ENCODE measurements at places on chromosomes 12 and 14.

- no peak for DNase-seq
Observed at GRCh38 chr12:104681012-104681690, 224.4 kb downstream of the CHST11 start.

- DNase-seq, result no peak
Observed at GRCh38 chr12:130645751-130646150, 70.3 kb downstream of the RIMBP2 start.

- peak; percentile 73 for DNase-seq
Observed at GRCh38 chr12:59780605-59781135, 184.8 kb downstream of the SLC16A7 start.

DNA sequence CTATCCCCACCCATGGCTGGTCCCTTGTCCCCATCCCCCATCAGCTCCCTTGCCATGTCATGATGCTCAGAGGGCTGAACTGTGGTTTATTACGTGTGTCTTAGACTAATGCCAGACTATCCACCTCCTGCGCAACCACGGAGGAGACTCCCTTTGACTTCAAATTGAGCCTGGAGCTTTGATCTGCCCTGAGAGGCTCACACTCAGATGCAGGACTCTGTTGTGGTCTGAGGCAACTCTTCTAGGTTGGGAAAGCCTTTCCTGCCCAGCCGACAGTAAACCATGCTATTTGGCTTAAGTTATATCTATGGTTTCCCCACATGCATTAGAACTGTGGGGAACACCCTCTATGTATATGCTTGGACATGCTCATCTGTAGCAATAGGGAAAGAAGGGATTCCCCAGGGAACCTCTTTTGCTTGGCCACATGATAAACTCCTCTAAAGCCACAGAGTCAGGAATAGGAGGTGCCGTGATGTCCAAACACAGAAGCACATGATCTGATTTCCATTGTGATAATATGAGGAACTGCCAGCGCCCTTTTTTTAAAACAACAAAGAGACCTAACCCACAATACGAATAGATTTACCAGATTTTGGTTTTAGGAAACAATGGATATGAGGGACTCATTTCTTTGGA is 11.1 kb upstream of the LGALS3 start:
- DNase-seq, result no peak

GRCh38 chr14:101457301-101457935 is 103.9 kb upstream of the DIO3 start:
- DNase-seq, result no peak

DNA sequence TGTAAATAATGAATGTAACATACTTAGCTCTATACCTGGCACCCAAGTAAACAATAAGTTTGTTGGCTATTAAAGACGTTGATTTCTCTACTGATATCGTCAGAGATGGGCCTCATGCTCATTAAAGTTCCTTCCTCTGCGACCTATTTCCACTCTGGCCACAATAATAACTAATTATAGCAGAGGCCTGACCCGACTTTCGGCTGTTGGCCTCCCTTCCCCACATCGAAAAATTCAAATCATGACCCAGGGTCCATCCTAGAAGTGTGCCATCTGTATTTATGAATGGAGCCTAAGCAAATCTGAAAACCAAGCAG is 321 bp upstream of the USP30 start:
- no peak for DNase-seq

GRCh38 chr14:89977668-89978067 is 21.9 kb downstream of the TDP1 start:
- no peak for DNase-seq

DNA sequence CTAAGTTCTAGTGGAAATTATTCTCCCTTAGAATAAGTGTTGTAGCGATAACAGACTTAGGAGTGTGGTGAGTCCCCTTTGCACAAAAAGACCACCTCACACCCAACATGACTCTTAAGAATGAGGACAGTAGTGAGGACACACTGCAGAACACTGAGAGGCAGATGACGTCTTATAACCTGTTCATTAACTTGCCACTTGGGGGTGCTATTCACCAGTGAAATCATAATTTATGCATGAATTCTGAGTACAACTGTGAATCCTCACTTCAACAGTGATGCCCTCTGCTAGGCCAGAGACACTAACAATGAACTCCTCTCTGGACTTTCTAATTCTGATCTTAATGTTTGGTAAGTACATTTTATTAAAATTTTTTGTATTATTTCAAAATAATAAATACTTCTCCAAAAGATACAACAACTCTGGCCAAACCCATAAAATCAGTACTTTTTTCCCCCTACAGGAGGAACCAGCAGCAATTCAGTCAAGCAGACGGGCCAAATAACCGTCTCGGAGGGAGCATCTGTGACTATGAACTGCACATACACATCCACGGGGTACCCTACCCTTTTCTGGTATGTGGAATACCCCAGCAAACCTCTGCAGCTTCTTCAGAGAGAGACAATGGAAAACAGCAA is 274.7 kb downstream of the DAD1 start:
- DNase-seq, result peak; percentile 58

DNA sequence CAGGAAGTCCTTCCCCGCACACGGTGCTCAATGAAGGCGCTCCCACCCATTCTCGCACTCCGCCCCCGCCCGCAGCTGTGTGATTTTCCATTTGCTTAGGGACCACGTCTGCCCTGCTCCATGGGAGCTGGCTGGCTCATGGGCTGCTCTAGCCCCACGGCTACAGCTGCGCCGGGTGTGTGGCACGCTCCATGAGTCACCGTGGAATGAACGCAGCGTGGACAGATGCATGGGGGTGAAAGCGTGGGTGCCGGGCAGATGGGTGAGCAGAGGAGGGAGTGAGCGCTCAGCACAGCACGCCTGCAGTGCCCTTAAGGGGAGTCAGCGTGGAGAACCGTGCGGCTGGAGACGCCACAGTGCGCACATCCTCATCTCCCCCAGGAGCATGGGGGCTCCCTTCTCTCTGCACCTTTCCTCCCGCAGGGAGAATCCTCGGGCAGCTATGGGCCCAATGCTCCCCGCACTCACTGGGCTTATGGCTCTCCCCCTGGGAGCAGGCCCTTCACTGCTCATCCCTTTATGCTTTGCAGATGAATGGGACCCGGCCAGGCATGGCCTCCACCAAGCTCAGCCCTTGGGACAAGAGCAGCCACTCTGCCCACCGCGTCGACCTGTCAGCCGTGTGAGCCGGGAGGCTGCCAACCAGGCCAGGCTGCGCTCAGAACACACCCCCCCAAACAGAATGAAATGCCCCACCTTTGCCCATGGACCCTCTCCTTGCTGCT is 185.1 kb downstream of the ADGRD1 start:
- DNase-seq, result no peak

DNA sequence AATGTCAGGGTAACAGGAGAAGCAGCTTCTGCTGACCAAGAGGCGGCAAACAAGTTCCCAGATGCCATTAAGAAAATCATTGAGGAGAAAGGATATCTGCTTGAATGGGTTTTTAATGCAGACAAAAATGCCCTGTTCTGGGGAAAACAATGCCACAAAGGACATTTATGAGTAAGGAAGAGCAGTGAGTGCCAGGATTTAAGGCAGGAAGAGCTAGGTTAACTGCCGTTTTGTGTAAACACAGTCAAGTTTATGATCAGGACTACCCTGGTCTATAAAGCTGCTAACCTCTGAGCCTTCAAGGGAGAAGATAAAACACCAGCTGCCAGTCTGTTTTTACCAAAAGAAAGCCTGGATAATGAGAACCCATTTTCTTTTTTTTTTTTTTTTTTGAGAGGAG is 8.5 kb downstream of the MAPKAPK5 start:
- DNase-seq, result no peak

- DNase-seq, result no peak
Observed at GRCh38 chr12:125434936-125435443, 369.8 kb downstream of the AACS start.

DNA sequence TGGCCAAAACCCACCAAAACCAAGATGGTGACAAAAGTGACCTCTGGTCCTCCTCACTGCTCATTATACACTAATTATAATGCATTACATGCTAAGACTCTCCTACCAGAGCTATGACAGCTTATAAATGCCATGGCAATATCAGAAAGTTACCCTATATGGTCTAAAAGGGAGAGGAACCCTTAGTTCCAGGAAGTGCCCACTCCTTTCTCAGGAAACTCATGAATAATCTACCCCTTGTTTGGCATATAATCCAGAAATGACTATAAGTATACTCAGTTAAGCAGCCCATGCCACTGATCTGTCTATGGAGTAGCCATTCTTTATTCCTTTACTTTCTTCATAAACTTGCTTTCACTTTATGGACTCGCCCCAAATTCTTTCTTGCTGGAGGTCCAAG is 43.0 kb upstream of the FUT8 start:
- no peak for DNase-seq

GRCh38 chr14:43169722-43170121 is 1337.4 kb downstream of the FSCB start:
- DNase-seq, result no peak

GRCh38 chr12:91496337-91496736 is 313.7 kb upstream of the DCN start:
- no peak for DNase-seq

- no peak for DNase-seq
Observed at GRCh38 chr12:122349078-122349477, 73.4 kb downstream of the CLIP1 start.

GRCh38 chr14:80576401-80576800 is 365.1 kb upstream of the DIO2 start:
- DNase-seq, result no peak

GRCh38 chr14:102140750-102141145 is 1.1 kb downstream of the WDR20 start:
- DNase-seq, result no peak

- DNase-seq, result no peak
Observed at GRCh38 chr12:1448336-1448735, 146.0 kb downstream of the FBXL14 start.

DNA sequence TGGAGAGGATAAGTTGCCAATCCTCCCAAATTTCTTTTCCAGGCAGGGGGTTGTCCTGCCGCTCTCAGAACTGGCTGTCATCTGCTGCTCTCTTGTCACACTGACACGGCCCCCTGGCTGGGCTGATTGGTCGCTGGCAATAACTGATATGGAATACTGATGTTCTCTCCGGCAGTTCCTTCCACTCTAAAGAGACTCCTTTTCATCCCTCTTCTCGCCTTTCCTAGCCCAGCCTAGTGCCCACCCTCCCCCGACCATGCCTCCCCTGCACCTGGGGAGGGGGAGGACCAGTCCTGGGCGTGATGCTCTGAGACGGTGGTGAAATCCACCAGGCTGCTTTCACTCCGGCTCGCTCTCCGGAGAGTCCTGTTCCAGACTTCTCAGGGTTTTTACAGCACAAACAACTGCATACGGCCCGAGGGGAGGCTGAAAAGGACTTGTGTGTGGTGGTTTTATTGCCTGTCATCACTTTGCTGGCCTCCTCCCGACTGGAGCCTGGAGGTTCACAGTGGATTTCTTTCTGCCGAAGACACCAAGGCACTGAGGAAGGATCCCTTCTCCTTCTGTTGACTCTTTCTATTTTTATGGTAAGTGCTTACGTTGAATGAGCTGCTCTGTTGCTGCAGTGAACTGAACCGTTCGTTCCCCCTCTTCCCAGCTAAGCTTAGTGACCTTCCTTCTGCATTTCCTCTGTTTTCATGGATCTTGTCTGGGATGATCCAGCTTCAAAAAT is at the start of gene ANO4:
Gene ANO4 (plus strand): TSS at position 336 of the 733 bp plus-strand sequence. CDS start 107,010 bp downstream, outside the sequence.
- no peak for DNase-seq

GRCh38 chr12:20370866-20371519 is 2.7 kb downstream of the PDE3A start:
- no peak for DNase-seq

DNA sequence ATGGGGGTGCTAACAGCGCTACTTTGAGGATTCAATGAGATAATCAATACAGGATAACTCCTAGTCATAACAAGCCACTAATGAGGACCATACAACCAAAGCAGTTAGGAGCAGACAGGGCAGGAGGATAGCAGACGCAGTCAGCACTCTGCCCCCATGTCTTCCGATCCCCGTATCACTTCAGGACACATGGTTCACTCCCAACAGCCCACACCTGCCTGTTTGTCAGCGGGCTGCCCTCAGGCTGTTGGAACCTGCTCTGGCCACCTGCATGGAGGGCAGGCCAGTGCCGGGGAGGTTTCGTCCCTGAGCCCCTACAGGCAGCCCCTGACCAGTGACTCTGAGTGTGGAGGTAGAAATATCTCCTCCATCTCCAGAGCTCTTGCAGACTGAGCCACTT is 37.1 kb upstream of the LTBP2 start:
- no peak for DNase-seq

- DNase-seq, result no peak
Observed at GRCh38 chr12:2290516-2291065, 237.8 kb downstream of the CACNA1C start.

DNA sequence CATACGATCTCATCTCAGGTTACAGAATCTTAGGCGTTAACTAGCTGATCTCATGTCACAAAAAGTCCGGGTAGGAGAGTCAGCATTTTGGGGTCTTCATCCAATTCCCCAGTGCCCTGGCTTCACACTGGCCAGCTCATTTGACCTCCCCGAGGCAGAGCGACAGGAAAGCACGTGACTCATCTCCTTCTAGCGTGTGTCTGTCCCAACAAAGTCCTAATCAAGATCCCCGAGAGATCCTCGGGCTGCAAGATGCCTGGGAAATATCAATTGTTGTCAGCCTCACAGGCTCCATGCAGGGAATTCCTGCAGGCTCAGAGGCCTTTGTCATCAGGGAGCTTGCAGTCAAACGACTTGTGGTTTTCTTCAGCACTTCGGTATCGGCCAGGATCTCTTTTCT is 57.5 kb downstream of the ZNF664 start:
- DNase-seq, result no peak

GRCh38 chr14:82190742-82191141 is 657.1 kb upstream of the SEL1L start:
- DNase-seq, result no peak

DNA sequence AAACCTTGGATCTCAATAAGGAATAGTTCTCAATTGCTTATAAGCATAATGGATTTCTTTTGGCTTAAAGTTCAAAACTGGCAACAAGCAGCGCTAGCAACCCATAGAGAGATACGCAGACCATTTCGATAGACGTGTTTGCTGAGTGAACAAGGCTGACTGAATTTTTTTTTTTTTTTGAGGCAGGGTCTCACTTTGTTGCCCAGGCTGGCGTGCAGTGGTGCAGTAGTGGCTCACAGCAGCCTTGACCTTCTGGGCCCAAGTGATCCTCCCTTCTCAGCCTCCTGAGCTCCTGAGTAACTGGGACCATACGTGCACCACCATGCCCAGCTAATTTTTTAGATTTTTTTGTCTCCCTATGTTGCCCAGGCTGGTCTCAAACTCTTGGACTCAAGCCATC is 1.4 kb upstream of the AKAP5 start:
- DNase-seq, result no peak

GRCh38 chr12:93766796-93767523 is 89.8 kb downstream of the CRADD start:
- peak; percentile 59 for DNase-seq
